ENCODE measurements at places on chromosomes 5 and 9.

GRCh38 chr9:124299515-124300090 is 41.9 kb downstream of the NEK6 start:
- no peak for DNase-seq

DNA sequence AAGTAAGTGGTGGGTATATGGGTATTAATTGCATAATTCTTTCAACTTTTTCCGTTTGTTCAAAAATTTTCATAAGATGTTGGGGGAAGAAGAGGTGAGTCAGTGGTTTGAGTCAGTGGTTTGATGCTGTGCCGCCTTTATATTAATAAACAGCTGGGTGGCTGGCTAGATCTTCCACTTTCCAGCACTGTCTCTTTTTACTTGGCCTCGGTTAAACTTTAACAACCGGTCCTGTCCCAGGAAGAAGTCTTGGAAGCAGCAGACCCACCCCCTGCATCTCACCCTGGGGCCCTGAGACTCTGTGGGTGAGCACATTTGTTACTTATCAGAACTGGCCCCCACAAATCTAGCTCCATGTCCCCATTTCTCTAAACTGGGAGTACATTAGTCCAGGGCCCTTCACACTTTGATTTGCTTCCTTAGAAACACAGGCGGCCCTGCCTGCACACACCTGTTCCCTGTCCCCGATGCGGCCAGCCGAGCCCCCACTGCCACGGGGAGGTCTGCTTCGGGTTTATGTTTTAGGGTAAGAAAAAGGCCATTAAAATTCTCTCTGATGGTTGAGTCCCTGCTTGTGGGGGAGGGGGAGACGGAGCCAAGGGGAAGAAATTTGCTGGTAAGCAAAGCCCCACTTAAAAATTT is 90.7 kb downstream of the PTCH1 start:
- peak; percentile 61 for DNase-seq

- DNase-seq = peak; percentile 73
Measured at GRCh38 chr5:150036513-150036912, 36.0 kb downstream of the HMGXB3 start.

DNA sequence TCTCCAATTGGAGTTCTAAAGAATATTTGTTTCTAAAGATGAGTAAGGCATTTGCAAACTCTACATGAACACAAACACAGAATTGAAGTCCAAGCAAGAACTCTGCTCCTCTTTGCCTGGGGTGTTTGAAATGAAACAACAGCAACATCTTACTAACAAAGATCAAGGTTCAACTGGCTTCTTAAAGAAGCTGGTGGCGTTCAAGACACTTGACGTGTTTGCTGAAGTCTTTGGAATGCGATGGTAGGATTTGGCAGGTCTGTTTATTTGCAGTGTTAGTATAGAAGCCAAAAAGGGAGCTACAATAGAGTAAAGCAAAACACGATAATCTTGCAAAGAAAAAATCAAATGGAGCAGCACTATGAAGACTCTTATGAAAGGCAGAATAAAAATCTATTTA is 94.9 kb downstream of the BASP1 start:
- DNase-seq = no peak

- peak; percentile 64 for DNase-seq
Measured at GRCh38 chr9:87792831-87793288, 66.9 kb downstream of the CTSL start.

- DNase-seq = no peak
Measured at GRCh38 chr9:1285526-1285925, 235.4 kb downstream of the DMRT2 start.

- DNase-seq = no peak
Measured at GRCh38 chr5:112685931-112686330, 51.8 kb upstream of the APC start.

GRCh38 chr5:68482199-68482598 is 266.6 kb downstream of the PIK3R1 start:
- no peak for DNase-seq

DNA sequence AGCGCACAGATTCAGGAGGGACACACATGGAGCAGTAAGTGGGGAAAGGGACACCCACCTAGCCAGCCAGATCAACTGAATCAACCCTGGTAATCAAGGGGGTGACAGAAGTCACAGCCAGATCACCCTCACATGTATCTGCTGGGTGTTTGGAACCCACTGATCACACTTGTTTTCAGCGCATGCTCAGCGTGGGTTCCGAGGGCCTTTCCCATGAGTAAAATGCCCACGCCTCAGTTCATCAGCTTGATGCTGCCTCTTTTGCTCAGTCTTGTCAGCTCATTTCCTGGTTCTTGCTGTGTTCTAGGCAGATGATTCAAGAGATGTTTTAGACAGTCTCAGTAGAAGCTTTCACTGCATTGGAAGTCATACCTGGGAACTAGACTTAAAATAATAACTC is 123.2 kb upstream of the SLC30A5 start:
- no peak for DNase-seq

GRCh38 chr5:133635051-133635450 is 22.7 kb upstream of the FSTL4 start:
- DNase-seq = no peak

- DNase-seq = no peak
Measured at GRCh38 chr9:107266624-107267368, 16.3 kb upstream of the RAD23B start.

DNA sequence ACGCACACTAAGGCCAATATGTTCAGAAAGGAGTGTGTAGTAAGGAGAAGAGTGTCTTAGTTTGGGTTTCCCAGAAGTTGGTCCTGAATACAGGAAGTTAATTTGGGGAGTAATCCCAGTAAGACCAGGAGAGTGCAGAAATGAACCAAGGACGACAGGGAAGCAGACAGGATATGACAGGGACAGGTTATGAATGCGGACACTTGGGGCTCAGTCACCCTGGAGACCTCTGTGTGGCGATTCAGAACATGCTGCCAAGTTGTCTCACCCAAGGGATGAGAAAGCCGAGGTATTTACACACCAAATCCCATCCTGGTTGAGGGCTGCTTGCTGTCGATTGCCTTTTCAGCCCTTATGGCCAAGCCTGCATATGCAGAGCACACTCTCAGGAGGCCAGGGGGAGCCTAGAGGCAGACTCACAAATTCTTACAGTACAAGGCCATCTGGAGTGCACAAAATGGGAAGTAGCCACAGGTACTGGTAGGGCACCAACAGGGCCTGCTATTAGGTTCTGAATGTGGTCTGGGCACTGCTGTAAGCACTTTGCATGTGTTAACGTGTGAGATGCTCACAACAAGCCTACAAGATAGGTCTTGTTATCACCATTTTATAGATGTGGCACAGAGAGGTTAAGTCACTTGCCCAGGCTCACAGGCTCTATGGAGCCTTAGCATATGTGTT is 233.1 kb upstream of the ANKRD55 start:
- DNase-seq = no peak

- no peak for DNase-seq
Measured at GRCh38 chr9:133728856-133729616, 9.1 kb downstream of the SARDH start.

DNA sequence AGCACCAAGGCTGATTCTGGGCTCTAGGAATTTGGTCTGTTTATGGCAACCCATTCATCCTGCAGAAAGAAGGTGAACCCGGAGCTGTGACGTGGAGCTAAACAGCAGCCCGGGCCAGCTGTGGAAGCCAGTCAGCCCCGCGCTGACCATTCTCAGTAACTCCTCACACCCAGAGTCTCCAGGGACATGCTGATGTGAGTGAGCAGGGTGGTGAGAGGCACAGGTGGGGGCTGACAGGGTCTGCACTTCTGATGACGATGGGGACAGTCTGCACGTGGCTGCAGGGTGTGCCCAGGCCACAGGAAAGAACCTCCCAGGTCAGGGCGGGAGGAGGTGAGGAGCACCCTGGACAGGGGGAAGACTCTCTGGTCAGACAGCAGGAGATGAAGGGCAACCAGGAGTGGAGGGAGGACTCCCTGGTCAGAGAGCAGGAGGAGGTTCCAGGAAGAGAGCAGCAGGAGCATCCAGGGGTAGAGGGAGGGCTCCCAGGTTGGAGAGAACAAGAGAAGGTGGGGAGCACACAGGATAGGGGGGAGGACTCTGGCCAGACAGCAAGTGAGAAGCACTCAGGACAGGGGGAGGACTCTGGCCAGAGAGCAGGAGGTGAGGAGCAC is 26.1 kb upstream of the SLC6A3 start:
- no peak for DNase-seq

- no peak for DNase-seq
Measured at GRCh38 chr9:89187541-89187940, 8.9 kb upstream of the SHC3 start.

DNA sequence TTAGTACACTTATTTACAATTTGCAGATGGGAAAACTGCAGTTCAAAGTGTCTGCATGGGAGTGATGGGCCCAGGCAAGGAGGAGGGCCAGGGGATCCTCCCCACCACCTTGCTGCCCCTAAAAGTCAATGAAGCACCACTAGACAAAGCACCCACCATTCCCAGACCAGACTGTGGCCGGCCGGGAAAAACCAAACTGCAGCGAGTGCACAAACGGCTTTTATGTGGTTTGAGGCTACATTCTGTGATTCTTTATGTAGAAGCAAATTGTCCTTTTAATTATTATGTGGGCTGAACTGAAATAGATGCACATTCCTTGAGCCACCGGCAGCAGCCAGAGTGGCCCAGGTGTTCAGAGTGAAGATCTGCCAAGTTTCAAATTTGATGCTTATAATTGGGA is 585.3 kb upstream of the KLF4 start:
- no peak for DNase-seq

GRCh38 chr9:96031916-96032534 is 156.5 kb downstream of the ERCC6L2 start:
- DNase-seq = no peak

- DNase-seq = no peak
Measured at GRCh38 chr9:16833296-16833835, 37.1 kb downstream of the BNC2 start.

- no peak for DNase-seq
Measured at GRCh38 chr9:81476813-81477490, 212.4 kb downstream of the TLE1 start.

DNA sequence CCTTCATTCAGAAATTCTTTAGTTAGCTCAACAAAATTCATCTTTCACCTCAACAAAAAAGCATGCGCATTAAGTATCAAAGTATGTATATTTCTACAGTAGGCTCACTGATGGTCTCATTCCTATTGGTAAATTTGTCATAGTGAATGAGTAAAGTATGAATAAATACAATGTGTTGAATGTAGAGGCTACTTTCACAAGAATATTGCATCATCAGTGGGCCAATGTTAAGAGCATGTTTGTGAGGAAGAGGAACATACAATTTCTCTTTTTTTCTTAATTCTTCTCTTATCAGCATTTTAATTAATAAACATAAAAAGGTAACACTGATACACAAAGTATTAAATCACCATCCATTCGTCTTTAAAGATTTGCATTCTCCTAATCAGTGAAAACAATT is 505.1 kb downstream of the CETN3 start:
- DNase-seq = no peak

- DNase-seq = no peak
Measured at GRCh38 chr9:129547869-129548570, 72.9 kb downstream of the C9orf50 start.

DNA sequence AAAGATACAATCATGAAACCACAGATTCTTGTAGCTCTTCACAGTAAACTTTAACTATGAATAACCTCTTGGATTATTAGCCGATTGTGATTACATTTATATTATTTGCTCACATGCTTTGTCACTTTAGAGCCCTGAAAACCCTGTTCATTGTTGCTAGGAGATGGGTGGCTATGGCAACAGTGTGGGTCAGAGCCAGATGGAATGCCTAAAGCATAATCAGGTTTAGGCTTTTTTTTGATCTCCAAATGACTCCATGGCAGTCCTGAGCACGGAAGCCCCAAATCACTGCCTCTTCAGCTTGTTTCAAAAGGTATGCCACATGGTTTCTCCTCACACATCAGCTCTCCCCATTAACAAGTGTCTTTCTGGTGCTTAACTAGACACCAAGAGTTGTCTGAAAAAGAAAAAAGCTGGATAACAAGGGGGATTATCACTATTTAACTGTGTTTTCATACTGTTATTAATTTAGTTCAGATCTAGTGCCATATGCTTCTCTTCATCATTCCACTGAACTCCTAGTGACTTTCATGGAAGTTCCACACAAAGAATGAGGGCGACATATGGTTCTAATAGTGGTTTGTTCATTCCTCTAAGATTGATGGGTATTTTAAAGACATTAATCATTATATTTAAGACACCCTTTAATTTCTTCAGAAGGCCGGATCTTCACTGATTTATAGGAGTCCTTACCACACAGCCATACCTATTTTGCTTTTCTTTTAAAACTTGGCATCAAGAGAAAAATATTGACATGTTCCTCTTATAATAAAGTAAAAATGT is 88.8 kb upstream of the PAM start:
- no peak for DNase-seq

GRCh38 chr9:79974806-79975422 is 403.1 kb downstream of the TLE4 start:
- peak; percentile 20 for DNase-seq

- no peak for DNase-seq
Measured at GRCh38 chr5:77360381-77360780, 131.7 kb downstream of the WDR41 start.

GRCh38 chr5:58999804-59000203 is 416.9 kb downstream of the RAB3C start:
- peak; percentile 88 for DNase-seq

DNA sequence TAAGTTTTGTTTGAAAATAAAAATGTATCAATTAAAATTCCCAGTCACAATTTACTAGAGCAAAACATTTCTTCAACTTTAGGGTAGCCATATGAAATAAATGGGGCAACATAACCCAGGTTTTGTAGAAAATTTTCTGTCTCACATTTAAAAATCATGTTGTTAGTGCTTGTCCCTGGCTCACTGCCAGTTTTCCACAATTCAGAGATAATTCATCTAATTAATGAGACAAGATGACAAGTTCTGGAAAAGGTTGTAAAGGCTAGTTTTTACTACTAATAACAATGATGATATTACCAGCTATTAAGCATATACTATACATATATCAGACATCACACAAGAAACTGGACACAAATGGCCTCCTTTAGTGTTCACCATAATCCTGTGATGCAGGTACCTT is 45.9 kb downstream of the MEGF9 start:
- no peak for DNase-seq

DNA sequence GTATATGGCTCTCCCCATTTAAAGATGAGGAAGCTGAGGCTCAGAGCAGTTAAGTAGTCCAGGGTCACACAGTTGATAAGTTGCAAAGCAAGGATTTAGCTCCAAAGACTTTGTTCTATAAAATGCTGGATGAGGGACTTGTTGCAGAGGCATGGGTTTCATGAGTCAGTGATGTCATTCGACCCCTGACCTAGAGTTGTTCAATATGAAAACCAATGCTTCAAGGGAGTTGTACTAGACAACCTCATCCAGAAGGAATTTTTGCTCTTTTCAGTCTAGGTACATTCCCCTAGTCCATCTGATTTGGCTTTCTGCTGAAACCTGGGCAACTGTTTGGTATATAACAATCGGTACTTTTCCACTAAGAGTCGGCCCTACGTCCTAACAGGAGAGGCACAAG is 550.4 kb downstream of the EBF1 start:
- DNase-seq = no peak

Measured in ELF-1 (cell line).